ENCODE measurements at places on chromosomes 11 and 22.

GRCh38 chr22:42901790-42902508 lies 44.9 kb upstream of the ARFGAP3 start:
- DNase-seq = no peak

DNA sequence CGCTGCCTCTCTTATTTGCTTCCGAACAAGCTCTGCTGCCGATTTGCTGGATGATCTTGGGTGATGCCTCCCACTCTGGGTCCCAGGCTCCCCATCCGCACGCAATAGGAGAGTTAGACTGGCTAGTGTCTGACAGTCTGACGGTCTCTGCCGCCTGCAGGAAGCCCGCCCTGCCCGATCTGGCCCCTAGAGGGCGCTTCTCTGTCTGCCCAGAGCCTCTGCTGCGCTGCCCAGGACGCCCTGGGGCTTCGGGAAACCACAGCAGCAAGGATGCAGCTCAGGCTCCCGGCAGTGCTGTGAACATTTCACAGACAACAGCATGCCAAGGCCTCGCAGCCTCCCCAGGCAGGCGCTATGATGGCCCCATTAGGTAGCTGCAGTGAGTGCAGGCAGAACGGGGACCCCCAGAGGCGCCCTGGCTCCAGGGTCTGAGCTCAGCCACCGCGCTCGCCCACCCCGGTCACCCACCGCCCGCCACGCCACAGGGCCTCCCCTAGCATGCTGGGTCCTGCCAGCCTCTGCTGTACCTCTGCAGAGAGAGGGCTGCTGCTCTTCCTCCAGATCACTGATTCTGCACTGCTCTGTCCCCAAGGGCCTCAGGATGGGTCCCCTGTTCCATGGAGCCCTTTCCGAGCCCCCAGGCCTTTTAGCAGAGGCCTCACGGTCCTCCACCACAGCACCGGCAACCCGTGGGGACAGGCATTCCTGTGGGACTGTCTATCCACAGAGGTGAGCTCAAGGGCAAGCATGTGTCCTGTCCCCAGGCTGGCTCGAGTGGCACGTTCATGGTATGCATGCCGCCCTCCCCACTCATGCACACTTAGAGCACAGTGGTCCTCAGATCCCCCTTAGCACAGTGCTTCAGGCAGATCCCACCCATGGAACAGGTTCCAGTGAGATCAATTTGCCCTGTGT lies 4.3 kb upstream of the BAIAP2L2 start:
- peak; percentile 47 for DNase-seq

DNA sequence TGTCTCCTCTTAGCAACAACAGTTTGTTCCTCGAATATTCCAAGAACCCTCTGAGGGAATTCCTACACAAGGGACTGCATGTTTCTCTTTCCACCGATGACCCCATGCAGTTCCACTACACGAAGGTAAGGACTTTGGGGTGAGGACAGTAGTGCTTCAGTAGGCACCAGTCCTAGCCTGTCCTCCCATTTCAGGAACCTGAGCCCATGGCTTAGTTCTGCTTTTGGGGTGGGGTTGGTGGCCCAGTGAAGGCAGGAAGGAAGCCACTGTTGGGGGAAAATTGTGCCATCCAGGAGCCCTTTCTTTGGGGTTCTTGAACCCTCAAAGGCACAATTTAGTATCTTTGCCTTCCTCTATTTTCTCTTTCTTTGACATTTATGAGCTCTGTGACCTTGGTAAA lies 38.2 kb downstream of the RNF141 start:
- DNase-seq = no peak

GRCh38 chr11:103043826-103044678 lies 47.9 kb downstream of the DCUN1D5 start:
- DNase-seq = no peak

DNA sequence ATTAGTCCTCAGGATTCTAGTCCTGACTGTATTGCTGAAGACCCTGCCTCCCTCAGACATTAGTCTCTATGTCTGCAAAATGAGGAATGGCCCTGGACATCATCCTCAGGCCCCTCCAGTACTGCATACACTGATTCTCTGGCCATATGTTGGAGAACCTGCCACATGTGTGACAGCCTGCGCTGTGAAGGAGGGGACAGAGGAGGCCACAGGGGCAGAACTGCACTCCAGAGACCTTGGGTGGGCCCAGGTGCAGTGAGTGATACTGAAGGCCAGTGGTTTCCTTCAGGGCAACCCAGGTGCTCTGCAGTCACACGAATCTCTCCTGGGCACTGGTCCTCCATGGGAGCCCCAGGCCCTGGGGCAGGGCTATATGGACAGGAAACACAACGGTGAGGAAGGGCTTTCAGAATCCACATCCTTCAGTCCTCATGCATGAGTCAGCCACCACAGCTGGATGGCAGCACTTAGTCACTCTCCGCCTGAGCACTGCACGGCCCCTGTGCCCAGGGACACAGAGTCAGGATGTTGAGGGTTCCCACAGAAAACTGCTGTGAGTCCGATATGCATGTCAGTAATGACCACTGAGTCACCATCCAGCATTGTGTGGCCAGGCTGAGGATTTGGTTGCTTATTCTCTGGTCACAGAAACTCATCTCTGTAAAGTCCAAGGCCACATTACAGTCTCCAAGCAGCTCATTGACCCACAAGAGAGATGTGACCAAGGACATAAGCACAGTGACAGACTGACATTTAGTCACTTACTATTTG lies 39.7 kb downstream of the ME3 start:
- DNase-seq = peak; percentile 46

DNA sequence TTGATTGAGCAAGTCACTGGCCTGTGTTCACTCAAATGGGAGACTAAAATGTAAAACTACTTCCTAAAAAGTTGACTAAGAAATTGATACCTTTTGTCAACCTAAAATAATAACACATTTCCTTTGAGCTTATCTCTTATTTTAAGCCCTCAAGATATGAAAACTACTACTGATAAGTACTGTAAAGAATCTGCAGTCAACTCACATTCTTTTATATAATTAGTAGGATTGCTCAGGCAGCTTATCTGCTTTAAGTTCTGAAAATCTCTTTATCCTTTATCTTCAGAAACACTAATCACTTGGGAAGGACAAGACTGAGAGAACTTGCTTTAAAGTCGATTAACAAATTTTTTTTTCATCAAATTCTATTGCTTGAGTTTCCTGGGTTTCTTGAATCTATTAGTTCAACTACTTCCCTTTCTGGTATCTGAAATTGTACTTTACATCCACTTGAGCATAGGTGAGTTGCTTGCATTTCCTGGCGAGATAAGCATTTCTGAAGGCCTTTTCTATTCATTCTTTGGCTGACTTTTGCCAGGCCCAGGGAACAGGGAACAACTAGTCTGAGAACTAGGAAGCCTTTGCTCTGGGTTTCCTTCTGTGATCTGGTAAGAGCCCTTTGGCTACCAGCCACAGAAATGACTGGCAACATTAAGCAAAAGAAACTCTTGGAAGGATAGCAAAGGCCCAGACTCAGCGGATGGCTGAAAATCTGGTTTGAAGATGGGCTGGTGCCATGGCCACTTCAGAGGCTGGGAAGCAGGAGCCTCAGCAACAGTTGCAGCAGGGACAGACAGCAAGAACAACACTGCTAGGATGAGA lies 19.3 kb upstream of the CSRP3 start:
- DNase-seq = no peak

- DNase-seq = no peak
Observed at GRCh38 chr11:20093775-20094174, 66.5 kb downstream of the DBX1 start.
